ENCODE measurements at places on chromosomes 1 and 21. TPM values are rescaled to one million over a fixed set of nuclear protein-coding genes. Genes with fewer than 3 reads are reported as not detected.

The RGS16 gene
- total RNA-seq: 0.16 TPM

The TYW3 gene
- total RNA-seq: 18.3 TPM

The TCHHL1 gene
- not detected for total RNA-seq

The CCDC27 gene
- total RNA-seq: not detected

The FCGR1A gene
- total RNA-seq: not detected

The HTR6 gene
- 0.19 TPM for total RNA-seq

The FCRL2 gene
- total RNA-seq: not detected

The FALEC gene
- not detected for total RNA-seq

The FCRL1 gene
- total RNA-seq: not detected

The PKNOX1 gene
- total RNA-seq: 6.6 TPM

The TMPRSS15 gene
- not detected for total RNA-seq

The C1QA gene
- not detected for total RNA-seq

The FCER1G gene
- 0.23 TPM for total RNA-seq

The PRSS38 gene
- not detected for total RNA-seq

The TGFB2 gene
- 11.2 TPM for total RNA-seq

The GLIS1 gene
- 0.09 TPM for total RNA-seq

The CD1E gene
- not detected for total RNA-seq

The URB2 gene
- 16.5 TPM for total RNA-seq

The PIGR gene
- total RNA-seq: not detected

The PLPPR4 gene
- not detected for total RNA-seq

The MYOC gene
- total RNA-seq: not detected
